ENCODE measurements at places on chromosomes 6 and 20.

DNA sequence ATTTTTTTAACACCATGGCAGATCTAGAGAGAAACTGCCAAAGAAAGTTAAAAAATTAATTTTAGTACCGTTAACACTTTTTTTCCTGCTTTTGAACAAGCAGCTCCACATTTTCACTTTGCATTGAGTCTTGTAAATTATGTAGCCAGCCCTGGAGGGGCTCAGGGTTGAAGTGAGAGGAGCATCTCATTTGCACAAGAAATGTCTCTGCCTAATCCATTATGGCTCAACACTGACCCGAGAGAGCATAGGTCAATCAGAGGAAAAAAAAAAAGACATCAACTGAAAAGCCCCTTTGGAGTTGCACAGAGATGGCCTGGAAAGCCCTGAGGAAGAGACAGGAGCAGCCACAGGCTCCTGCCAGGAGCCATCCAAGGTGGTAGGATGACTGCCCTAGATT is 4.3 kb upstream of the SLPI start:
- no peak for DNase-seq

DNA sequence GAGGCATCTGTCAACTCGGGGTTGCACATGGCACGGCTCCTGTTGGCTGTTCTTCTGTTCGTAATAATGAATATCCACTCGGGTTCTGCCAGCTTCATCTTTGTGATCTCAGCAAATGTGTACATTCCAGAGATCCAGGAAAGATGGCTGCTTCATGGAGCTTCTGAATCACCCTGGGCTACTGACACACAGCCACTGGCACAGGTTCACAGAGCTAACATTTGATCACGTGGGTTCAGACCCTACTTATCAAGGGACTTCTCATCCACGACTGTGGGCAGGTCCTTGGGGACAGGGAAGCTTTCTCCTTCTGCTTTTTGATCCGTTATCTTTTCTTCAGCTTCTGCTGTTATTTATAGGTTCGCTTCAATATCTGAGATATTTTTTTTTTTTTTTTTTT is 18.1 kb downstream of the PPP1R3G start:
- no peak for DNase-seq

DNA sequence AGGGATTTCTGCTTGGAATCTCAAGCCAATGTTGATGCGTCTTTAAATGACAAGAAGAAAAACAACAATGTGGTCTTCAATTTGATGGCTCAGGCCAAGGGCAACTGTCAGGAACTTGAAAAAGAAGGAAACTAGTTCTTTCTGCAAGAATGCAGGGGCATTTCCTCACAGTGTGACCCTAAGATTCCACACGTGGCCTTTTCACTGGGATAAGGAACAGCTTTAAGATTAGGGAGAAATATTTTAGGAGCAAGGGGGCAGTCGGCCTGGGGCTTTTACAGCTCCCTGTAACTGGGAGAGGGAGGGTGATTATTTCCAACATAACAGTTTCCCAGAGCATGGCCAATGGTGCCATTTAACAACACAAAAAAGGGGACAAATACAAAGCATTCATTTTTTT is 39.4 kb upstream of the MRPS10 start:
- DNase-seq, result no peak

DNA sequence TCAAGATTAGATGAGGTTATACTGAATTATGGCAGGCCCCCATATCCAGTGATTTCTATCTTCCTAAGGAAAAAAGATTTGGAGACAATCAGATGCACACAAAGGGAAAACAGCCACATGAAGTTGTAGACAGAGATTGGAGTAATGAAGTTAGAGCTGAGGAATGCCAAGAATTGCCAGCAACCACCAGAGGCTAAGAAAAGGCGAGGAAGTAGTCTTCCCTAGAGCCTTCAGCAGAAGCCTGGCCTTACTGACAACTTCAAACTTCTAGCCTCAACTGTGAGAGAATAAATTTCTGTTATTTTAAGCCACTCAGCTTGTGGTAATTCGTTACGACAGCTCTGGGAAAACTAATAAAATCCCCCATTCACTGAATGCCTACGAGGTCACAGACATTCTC is 473.9 kb downstream of the COL12A1 start:
- no peak for DNase-seq
